Thoracic aorta (tissue), 2 donors: ENCODE measurements at places on chromosomes 2 and 18.

DNA sequence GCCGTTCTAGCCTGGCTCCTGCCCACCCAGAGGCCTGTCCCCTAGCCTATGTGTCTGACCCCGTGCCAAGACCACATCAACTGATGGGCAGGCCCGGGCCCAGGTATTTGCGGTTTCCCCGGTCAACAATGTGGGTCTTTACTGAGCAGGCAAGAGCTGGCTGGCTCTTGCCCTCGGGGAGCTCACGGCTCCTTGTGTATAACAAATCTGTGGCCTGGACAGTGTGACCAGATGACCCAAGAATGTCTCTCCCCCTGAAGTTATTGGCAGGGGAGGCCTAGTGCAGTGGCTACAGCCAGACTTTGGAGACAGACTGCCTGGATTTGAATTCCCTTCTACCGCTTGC is 179.6 kb downstream of the KLHL29 start:
- no peak for DNase-seq

GRCh38 chr2:102116630-102117471 is 25.7 kb upstream of the IL1R1 start:
- no peak for DNase-seq

GRCh38 chr2:85674417-85674816 is 6.4 kb upstream of the SFTPB start:
- no peak for DNase-seq

GRCh38 chr2:83081826-83082690 is 1377.0 kb downstream of the SUCLG1 start:
- no peak for DNase-seq

DNA sequence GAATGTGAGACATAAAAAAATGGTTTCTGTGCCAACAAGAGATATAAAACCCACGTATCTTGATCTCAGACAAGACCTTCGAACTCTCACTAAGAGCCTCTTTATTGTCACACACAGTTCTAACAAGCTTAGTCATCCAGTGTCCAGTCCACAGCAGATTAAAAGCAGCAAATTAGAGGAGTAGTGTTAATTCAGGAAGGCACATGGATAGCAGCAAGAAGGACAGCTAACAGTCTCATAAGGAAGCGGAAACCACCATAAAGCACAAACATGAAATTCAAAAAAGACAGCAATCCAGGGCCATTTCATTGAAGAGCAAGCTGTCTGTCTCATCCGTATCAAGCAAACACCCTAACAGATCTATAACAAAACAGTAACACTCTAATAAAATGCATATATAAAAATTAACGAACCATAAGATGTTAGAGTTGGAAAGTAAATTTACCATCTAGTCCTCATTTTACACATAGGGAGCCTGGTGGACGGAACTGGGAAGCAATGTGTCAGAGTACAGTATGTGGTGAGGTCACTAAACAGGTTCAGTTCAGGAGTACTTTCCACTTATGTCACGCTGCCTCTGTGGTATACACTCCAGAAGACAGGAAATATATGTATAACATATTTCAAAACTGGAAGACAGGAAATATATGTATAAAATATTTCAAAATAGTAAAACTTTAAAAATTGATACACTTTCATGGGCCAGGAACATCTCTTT is 18.3 kb downstream of the AAK1 start:
- no peak for DNase-seq

- DNase-seq = no peak
These were observed 642.9 kb downstream of the ZEB2 start for GRCh38 chr2:143877056-143877455.

DNA sequence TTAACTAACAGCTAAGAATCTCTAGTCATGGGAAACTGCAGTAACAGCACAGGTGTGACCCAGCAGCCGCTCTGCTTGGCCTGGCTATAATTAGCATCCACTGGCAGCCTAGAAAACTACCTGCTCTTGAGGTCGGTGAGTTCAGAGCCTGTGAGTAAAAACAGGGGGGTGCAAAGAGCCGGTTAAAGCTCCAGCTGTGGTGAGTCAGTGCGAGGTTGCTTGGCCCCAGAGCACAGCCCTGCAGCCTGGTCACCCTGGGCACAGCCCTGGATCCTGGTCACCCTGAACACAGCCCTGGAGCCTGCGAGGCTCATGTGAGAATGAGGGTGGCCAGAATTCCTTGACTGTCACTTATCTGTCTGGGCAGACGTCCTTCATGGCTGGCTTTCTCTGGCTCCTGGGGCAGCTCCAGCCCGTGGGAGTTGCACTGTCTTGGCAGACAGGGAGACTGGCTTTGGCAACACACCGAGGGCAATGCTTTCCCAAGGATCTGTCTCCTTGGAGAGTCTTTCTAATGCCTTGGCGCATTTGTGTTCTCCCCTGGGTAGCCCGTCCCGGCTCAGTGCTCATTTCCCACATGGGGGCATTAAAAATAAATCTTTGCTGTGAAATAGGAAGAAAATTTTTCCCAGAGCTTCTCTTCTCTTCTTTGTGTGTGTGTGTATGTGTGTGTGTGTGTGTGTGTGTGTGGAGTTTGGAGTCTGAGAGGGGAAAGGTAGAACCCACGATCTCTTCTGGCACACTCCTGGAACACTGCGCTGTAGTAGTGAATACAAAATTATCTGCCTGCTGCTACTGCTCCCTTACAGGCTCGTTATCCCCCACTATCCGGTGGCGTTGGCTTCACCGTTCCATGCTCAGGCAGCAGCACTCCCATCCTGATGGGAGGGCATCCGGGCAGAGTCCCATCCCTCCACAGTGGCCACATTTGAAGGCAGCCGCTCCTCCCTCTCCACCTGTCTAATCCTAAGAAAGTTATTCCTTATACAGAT is 250.2 kb upstream of the MEX3C start:
- no peak for DNase-seq

- DNase-seq = no peak
These were observed 1110.6 kb upstream of the ACVR2A start for GRCh38 chr2:146734042-146734820.

DNA sequence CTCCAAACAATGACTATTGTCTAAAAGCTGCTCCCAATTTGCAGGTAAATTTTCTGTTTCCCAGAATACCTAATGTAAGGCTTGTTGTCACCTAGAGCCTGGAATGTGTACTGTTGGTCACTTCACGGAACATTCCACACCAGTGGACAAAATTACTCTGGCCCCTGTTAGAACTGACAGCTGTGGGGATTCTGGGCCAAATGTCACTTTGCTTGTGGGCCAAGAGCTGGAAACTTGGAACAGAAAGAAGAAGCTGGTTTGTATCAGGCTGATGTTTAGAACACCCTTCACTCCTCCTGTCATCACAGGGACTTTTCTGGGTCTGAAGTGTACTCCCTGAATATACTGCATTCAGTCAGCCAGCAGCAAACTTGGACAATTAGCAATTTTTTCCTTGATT is 495.6 kb upstream of the SYT4 start:
- DNase-seq = no peak

- no peak for DNase-seq
These were observed 444.1 kb downstream of the XIRP2 start for GRCh38 chr2:167332358-167332757.

- DNase-seq = no peak
These were observed 5.0 kb downstream of the EVX2 start for GRCh38 chr2:176078541-176079284.

DNA sequence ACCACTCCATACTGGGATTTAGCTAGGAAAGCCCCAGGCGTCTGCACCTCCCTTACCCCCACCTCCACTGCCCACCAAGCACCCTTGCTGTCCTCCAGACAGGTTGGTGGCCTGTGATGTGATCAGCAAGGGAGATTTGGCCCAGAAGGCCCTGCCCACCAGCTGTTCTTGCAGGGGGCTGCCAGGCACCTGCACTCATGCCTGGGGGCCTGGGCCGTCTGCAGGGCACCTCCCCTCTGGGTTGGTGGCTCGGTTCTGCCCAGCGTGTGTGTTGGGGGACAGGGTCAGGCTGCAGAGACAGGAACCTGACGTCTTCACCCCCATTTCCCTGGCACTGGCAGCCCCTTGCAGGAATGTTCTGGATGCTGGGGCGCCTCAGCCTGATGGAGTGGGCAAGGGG is 5.8 kb downstream of the DNMT3A start:
- no peak for DNase-seq

DNA sequence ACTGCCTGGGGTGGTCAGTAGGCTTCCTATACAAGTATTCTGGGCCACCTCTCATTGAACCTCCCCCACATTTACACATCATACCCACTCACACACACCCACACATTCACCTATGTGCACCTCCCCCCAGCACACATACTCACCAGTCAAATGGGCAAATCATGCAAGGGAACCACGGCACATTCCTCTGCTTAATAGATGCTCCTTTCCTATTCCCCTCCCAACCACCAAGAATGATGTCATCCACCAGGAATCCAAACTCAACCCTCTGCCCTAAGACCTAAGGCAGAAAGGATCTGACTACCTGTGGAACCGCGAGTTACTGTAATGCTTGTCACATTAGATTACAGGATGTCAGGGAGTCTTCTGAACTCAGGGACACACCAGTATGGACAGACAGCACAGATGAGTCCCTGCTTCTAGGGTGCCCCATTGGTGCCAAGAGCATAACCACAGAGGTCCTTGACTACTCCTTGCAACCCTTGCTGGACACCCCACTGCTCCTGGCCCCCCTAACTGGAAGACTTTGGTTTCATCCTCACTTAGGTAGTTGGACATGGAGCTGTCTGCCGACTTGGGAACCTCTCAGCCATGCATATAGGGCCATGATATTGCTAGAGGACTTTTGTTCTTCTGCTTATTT is 21.5 kb upstream of the CAB39 start:
- no peak for DNase-seq

- no peak for DNase-seq
These were observed 2.0 kb downstream of the DLX1 start for GRCh38 chr2:172087207-172087779.
